Ascending aorta (tissue), 2 donors: ENCODE measurements at places on chromosomes 11 and 22. TPM values are rescaled to one million over a fixed set of nuclear protein-coding genes. Genes with fewer than 3 reads are reported as not detected.

OR10G7 gene
- not detected for total RNA-seq

MS4A1 gene
- not detected for total RNA-seq

DKK3 gene
- 433 TPM for total RNA-seq

GRCh38 chr11:128294001-128294670 lies 293.2 kb downstream of the ETS1 start:
- no peak for DNase-seq
- H3K27ac ChIP-seq = peak overlapping the region; percentile 77
- H3K4me3 ChIP-seq = no peak overlapping the region
- H3K27me3 ChIP-seq = no peaks in the 10 kb centered on the region
- H3K36me3 ChIP-seq = no peaks in the 10 kb centered on the region
- H3K4me1 ChIP-seq = peaks cover 7% of the 10 kb centered on the region

GRCh38 chr11:58726737-58727414 lies 4.9 kb downstream of the GLYAT start:
- no peak overlapping the region for H3K4me3 ChIP-seq
- no peaks in the 10 kb centered on the region for H3K27me3 ChIP-seq
- H3K4me1 ChIP-seq = no peaks in the 10 kb centered on the region
- DNase-seq = no peak
- no peaks in the 10 kb centered on the region for H3K36me3 ChIP-seq

DNA sequence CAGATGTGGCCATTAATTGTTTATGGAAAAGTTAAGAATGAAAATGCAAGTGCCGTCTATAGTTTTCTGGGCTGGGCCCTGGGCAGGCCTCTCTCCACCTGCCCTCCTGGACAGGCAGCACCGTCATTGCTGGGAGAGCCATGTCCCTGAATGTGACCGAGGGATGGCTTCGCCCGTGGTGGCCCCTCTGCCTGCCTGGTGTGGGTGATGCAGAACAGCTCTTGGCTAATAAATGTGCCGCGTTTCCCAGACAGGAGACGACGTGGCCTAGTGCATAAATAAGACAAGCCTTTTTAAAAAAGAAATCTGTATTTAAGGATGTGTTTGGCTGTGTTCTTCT lies 407.3 kb downstream of the TBC1D22A start:
- H3K27me3 ChIP-seq = no peaks in the 10 kb centered on the region
- no peak for DNase-seq
- no peaks in the 10 kb centered on the region for H3K4me1 ChIP-seq
- H3K27ac ChIP-seq = no peak overlapping the region
- peaks cover 17% of the 10 kb centered on the region for H3K36me3 ChIP-seq
- H3K4me3 ChIP-seq = no peak overlapping the region

GRCh38 chr11:27139742-27140367 lies 99.2 kb downstream of the BBOX1 start:
- H3K36me3 ChIP-seq = no peaks in the 10 kb centered on the region
- H3K4me1 ChIP-seq = no peaks in the 10 kb centered on the region
- H3K27ac ChIP-seq = no peak overlapping the region
- DNase-seq = no peak

- peak overlapping the region; percentile 44 for H3K27ac ChIP-seq
- no peak for DNase-seq
- peaks cover 5% of the 10 kb centered on the region for H3K4me1 ChIP-seq
- no peaks in the 10 kb centered on the region for H3K36me3 ChIP-seq
Observed at GRCh38 chr11:123473941-123474677, 44.0 kb downstream of the GRAMD1B start.

DNA sequence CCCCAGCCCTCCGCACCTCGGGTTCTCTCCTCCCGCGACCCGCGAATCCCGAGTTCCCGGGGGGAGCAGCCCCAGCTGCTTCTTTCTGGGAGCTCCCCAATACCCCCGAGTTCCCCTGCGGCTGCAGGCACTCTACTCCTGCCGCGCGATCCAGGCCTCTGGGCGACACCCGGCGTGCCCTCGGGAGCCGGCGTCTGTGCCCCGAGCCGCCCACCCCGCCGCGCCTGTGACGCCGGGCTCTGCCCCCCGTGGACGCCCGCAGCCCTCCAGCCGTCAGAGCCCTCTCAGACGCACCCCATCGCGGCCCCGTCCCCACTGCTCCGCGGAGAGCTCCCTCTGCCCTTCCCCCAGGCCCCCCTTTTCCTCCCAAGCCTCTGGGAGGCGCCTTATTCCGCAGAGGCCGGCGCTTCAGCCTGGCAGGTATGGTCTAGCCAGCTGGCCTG lies 422 bp downstream of the GLB1L2 start:
- peaks cover 8% of the 10 kb centered on the region for H3K4me1 ChIP-seq
- H3K36me3 ChIP-seq = no peaks in the 10 kb centered on the region
- H3K27me3 ChIP-seq = no peaks in the 10 kb centered on the region
- H3K4me3 ChIP-seq = peak overlapping the region; percentile 61

DNA sequence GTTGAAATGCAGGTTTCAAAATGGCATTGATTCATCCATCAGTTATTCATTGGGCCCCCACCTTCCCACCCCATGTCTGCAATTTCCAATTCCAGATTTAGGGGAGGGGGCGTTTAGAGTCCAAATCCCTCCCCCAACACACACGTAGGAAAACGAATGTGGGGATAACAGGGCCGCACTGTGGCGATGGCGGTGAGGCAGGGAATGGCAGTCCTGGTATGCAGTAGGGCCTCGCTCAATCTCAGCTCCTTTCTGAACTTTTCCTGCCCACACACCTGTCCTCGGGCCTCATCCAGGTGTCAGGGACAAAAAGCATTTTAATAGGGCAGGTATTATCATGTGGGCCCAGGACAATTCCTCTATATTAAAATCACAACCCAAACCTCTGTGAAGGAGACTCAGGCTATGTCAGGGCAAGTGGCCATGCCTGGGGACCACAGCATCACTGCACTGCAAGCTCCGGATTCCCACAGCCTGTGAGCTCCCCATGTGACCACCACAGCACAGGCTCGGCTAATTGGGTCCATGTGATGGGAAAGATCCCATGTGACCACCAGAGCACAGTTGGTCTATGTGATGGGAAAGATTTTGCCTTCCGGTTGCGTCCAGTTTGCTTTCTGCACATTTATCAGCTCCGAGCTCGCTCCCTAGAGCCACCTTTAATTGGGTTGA lies 44.5 kb downstream of the RTL6 start:
- DNase-seq = no peak
- H3K27me3 ChIP-seq = no peaks in the 10 kb centered on the region
- H3K36me3 ChIP-seq = no peaks in the 10 kb centered on the region
- peaks cover 3% of the 10 kb centered on the region for H3K4me1 ChIP-seq

- no peak overlapping the region for H3K27ac ChIP-seq
- H3K4me1 ChIP-seq = no peaks in the 10 kb centered on the region
- no peak overlapping the region for H3K4me3 ChIP-seq
- H3K36me3 ChIP-seq = peaks cover 4% of the 10 kb centered on the region
Observed at GRCh38 chr11:6526411-6527135, 29.5 kb downstream of the DNHD1 start.

GRCh38 chr11:111938687-111939160 lies 1.6 kb downstream of the DIXDC1 start:
- peak overlapping the region; percentile 85 for H3K4me3 ChIP-seq
- no peaks in the 10 kb centered on the region for H3K36me3 ChIP-seq
- H3K27me3 ChIP-seq = no peaks in the 10 kb centered on the region
- H3K27ac ChIP-seq = peak overlapping the region; percentile 91
- no peak for DNase-seq

DNA sequence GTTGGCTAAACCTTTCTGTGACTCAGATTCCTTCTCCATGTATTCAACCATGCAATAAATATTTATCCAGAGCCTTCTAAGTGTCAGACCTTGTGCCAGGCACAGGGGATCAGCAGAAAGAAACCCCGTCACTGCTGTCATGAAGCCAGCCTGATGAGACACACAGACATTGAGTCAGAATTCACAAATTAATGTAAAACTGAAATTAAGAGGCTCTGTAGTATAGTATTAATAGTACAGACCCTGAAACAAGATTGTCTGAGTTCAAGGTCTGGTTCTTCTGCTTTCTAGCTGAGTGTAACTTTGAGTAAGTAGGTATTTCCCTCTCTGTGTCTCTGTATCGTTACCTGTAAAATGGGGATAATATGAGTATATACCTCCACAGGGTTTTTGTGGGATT lies 46.9 kb downstream of the ME3 start:
- peaks cover 58% of the 10 kb centered on the region for H3K4me1 ChIP-seq
- DNase-seq = no peak
- no peak overlapping the region for H3K4me3 ChIP-seq
- H3K27me3 ChIP-seq = no peaks in the 10 kb centered on the region

GRCh38 chr11:76234021-76234415 lies 27.7 kb upstream of the WNT11 start:
- peak; percentile 35 for DNase-seq
- no peaks in the 10 kb centered on the region for H3K4me1 ChIP-seq
- no peak overlapping the region for H3K4me3 ChIP-seq
- H3K27ac ChIP-seq = peak overlapping the region; percentile 90

DNA sequence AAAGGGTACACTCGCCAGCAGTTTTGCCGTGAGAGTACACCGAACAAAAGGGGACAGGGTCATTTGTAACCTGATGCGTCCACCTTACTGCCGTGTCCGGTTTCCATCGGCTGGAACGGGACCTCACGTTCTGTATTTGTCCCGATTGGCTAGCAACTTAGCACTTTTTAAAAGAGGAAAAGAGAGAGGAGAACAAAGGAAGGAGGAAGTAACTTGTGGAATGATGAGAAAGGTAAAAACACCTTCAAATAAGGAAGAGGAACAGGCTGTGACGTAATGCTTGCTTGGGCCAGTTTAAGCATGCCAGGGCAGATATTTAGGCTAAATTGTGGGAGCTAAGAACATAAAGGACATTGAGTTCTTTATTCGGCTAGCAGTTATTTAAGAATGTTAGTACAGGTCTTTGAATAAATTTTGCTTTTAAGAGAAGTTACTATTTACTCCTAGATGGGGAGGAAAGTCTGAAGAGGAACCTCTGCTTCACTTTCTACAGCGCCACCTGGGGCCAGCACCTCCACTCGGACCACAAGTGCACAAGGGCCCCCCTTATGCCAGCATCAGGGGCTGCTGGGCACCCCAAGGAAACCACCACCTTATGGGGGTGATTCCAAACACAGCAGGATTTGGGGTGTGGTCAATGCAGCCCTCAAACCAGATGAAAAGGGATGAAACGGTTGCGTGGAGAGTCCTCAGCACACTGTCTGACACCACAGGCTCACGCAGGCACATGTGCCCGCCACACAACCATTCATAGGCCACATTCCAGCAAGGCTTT lies 5.8 kb downstream of the ARSA start:
- no peak overlapping the region for H3K27ac ChIP-seq
- no peaks in the 10 kb centered on the region for H3K27me3 ChIP-seq
- H3K4me3 ChIP-seq = no peak overlapping the region
- H3K4me1 ChIP-seq = no peaks in the 10 kb centered on the region
